Activated CD4-positive, alpha-beta memory T cell treated with anti-CD3 and anti-CD28 coated beads, Interleukin-2, amount 10 ng/mL, durations not matched to agents 7 days and 5 days (primary cell): ENCODE measurements at places on chromosomes 2 and 18.

- DNase-seq = no peak
These were observed 35.6 kb downstream of the PXDN start for GRCh38 chr2:1708476-1709334.

GRCh38 chr2:142596334-142597088, 281.0 kb upstream of the KYNU start:
- no peak for DNase-seq

GRCh38 chr2:62231541-62231940, 35.6 kb downstream of the B3GNT2 start:
- no peak for DNase-seq

GRCh38 chr2:129673847-129674711, 305.4 kb upstream of the RAB6C start:
- no peak for DNase-seq

GRCh38 chr2:199488772-199489400, 31.1 kb upstream of the SATB2 start:
- peak; percentile 45 for DNase-seq

DNA sequence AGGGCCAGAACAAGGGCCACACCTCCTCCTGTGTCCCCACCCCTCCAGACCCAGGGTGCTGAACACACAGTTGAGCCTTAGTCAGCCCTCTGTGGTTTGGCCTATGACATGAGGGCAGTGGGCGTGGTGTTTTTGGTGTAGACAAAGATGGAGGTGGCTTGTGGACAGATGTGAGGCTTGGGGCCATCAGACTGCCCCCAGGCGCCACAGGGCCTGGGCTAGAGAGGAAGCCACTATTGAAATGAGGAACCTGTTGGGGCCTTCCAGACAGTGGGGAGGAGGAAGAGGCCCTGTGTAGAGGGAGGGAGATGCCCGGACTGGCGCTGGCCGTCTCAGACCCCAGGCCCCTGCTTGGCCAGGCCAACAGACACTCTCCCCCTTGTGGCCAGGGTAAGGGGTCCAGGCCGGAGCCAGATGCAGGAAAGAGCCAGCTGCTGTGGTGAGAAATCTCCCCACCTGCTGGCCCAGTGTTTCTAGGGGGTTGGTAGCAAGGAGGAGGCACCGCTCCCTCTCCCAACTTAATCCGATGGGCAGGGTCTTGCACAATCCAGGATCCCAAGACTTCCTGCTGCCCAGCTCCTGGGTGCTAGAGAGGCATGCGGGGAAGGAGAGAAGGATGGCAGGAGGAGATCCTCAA, 53.8 kb downstream of the SMAD7 start:
- DNase-seq = peak; percentile 27

DNA sequence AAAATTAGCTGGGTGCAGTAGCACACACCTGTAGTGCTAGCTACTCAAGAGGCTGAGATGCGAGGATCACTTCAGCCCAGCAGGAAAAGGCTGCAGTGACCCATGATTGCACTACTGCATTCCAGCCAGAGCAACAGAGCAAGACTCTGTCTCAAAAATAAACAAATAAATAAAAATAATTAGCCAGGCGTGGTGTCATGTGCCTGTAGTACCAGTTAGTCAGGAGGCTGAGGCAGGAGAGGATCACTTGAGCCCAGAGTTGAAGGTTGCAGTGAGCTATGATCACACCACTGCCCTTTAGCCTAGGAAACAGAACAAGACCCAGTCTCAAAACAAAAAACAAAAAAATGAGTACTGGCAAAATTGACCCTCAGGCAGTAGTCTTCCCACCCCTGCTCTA, 61.9 kb upstream of the PPP1CB start:
- DNase-seq = no peak

DNA sequence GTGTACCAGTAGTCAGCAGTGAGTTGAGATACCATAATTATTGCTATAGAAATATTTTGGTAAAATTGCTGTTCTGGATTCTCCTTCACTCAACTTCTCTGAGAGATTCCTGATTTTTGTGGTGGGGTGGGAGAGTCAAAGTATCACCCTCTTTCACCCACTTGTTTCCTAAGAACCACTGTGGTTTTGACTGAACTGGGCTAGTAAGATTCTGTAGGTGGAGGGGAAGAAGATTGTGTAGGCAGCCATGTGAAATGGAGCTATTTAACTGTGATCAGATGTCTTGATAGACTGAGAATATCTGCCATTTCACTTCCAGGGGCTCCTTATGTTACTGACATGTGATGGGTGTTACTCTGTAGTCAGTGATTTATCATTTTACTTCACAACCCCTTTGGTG, 45.3 kb downstream of the BIRC6 start:
- DNase-seq = no peak

DNA sequence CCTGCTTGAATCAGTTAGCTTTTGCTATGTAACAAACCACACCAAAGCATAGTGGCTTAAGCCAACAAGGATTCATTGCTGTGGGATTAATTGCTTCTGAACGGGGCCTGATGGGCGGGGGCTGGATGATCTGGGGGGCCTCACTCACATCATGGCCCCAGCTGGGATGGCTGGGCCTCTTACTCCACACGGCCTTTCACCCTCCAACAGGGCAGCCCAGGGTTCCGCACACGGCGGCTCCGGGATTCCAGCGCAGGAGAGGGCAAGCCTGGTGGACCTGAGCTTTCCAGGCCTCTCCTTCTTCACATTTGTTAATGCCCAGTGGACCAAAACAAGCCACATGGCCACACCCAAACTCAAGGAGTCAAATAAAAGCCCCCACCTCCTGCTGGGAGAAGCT, 86.3 kb upstream of the PHLPP1 start:
- DNase-seq = no peak

GRCh38 chr2:82992968-82993367, 1466.1 kb downstream of the SUCLG1 start:
- no peak for DNase-seq

DNA sequence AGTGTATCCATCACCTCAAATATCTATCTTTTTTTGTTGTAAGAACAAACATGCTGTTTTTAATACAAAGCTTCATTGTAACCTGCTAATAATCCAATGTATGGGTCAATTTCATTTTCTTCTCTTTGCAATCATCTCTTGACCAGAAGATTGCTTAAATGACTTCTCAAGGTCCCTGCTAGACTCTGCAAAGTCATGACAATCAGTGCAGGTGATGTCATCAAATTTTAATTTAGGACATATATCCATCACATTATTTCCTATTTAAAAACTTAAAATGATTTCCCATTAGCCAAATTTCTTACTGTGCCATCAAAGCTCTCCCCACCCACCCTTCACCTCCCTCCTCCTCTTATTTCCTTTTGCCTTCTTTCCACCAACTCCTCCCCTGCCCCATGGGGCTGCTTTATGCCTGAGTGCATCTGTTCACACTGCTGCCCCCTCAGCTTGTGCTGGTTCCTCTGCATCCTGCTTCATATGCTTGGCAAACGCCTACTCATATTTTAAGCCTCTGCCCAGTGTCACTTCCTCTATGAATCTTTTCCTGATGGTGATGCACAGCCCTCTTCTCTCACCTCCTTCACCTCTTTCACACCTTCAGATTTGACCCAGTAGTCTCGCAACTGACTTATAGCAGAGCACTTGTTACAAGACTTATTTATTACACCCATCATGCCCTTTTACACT, 20.3 kb downstream of the PLEK start:
- DNase-seq = peak; percentile 32

DNA sequence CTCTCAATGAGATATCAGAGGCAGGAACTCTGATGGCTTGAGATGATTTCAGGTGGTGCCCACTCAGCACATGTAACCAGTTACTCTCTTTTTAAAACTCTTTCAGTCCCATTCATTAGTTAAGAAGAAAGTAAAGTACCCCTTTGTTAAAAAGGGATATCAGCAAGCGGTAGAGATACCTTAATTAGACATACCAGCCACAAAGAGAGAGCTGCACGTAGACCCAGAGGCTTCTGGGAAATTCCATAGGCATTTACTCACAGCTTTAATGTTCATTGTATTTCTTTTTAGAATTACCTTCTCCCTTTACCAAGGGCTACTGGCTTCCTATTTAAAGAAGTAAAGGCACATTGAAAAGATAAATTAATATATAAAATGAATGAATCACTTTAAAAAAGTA, 63.3 kb downstream of the LYPD6B start:
- DNase-seq = no peak

DNA sequence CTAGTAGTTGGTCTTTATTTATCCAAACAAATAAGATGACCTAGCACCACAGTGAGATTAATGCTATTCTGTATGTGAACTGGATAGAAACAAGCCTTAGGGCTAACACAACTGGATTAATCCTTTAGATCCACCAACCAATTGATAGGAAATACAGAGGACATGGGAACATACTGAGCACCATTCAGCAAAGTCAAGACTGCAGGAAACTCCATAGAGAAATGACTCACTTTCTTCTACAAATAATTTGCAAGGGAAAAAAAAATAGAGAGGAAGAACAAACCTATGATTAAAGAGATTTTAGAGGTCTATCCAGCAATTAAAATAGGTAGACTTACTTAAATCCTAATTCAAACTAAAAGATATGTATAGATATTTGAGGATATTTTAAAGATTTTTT, 23.9 kb downstream of the WDFY1 start:
- no peak for DNase-seq

DNA sequence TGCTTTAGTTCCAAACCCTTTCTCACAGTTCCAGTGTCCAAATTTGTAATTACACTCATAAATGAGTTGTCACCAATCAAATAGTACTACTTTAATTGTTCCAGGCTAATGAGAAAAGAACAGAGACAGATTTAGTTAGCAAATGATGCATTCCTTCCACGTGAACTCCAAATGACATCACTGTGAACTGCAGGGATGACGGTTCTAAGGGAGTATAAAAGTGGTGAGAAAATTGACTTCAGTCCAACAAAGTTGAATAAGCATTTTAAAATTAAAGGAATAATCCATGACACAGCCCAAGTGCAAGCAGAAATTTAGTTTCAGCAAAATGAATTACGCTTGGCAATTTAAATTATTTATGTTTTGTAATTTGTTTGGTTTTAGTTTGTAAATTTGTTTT, 102.0 kb upstream of the LRATD1 start:
- no peak for DNase-seq

DNA sequence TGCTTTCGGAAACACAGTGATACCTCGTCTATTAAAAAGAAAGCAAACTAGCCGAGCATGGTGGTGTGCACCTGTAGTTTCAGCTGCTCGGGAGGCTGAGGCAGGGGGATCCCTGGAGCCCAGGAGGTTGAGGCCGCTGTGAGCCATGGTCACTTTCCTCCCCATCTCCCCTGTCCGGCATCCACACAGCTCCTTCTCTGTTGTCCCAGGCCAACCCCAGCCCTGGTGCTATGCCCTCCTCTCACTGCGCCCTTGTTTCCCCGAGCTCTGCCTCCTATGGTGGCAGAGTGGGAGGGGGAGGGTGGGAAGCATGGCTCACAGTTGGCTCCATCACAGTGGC, 15.4 kb downstream of the RTP5 start:
- no peak for DNase-seq

DNA sequence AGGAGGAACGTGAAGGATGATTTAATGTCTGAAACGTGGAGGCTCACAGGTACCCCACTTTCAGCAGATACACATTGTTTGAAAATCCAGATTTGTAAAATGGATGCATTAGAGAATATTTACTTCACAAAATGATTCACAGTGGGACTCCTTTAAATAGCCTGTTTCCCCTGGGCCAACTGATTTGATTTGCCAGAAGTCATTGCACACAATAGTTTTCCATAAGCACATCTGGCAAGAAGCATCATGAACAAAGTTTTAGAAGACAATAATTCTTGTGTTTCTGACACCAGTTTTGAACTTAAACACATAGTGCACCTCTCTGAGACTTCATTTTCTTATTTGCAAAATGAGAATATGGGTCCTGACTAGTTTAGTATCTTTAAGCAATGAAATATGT, 451.4 kb upstream of the SLC14A2 start:
- no peak for DNase-seq

GRCh38 chr18:76951456-76952247, 129.3 kb downstream of the ZNF236 start:
- no peak for DNase-seq

GRCh38 chr2:201699416-201699815, 972 bp upstream of the MPP4 start:
- no peak for DNase-seq

GRCh38 chr2:86050301-86050700, 55.4 kb downstream of the POLR1A start:
- DNase-seq = peak; percentile 10

- DNase-seq = no peak
These were observed 153.8 kb downstream of the MAP2 start for GRCh38 chr2:209577376-209578357.

DNA sequence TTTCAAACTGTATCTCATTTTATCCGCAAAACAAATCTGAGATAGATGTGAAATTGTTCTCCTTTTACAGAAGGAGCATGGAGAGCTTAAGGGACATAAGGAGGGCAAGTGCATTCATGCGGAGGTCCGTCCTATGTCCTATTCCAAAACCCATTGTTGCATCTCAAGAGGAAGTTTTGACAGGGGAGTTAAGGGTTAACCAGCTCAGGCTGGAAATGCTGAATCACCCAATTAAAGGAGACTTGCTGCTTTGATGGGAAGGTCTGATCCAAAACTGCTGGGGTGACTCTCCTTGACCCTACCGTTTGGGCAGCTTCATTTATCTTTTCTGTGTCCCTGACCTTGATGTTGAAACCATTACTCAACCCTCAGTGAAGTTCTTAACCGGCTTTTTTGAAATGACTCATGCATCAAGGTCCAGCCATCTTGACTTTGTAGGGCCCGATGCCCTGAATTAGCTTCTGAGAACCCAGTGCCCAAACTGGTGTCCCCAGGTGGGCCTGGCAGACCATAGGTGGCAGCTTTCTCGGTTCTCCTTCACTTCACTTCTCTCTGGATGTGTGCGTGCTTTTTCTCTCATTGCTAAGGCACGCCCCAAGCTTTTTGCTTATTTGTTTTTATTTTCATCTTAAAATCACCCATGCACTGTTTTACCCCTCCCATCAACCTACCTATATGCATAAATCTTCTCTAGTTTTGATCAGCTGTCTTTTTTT, 15.9 kb upstream of the TXNDC2 start:
- DNase-seq = no peak

GRCh38 chr2:64363848-64364247, 90.1 kb upstream of the LGALSL start:
- DNase-seq = no peak

DNA sequence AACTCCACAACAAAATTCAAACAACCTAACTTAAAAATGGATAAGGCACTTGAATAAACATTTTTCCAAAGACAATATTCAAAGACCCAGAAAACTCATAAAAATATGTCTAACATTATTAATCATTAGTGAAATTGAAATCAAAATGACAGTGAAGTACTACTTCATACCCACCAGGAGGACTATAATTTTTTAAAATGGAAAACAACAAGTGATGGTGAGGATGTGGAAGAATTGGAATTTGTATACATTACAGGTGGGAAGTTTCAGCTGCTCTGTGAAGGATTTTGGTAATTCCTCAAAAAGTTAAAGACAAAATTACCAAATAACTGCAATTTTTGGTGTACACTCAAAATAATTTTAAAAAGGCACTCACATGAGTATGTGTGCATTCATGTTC, 920.0 kb downstream of the TDRD15 start:
- DNase-seq = no peak

DNA sequence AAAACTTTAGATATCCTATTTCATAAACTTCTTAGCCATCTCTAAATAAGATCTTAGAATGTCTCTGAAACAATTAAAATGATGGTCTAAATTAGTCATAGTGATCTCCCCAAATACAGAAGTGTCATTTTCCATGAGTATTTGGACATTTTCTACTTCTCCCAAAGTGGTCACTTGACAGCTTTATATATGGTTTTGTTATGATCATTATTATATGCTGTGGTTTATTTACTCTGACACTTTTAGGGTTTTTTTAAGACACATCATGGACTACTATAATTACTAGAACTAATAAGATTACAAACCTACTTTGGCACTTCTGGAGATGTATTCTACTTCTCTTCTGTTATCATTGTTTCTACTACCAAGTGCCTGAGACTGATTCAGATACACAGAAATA, 47.1 kb downstream of the SLC25A12 start:
- DNase-seq = no peak
